ENCODE measurements at places on chromosomes 6 and 20. TPM values are rescaled to one million over a fixed set of nuclear protein-coding genes. Genes with fewer than 3 reads are reported as not detected.

ZSCAN16 gene
- total RNA-seq, result 1.2 TPM

CCM2L gene
- not detected for total RNA-seq

PRIM2 gene
- total RNA-seq, result 15.8 TPM

TRIM15 gene
- not detected for total RNA-seq

PDRG1 gene
- total RNA-seq, result 7.9 TPM

PAX1 gene
- not detected for total RNA-seq

KHDC1 gene
- total RNA-seq, result 2.8 TPM

TRAPPC3L gene
- 0.35 TPM for total RNA-seq

FOXQ1 gene
- total RNA-seq, result not detected

DEFB124 gene
- total RNA-seq, result not detected

CGAS gene
- total RNA-seq, result 1.8 TPM

THEMIS gene
- total RNA-seq, result not detected

TFAP2B gene
- total RNA-seq, result not detected

GRM1 gene
- total RNA-seq, result 0.75 TPM

ANKRD66 gene
- not detected for total RNA-seq

APOBEC2 gene
- 231 TPM for total RNA-seq

POPDC3 gene
- 129 TPM for total RNA-seq

SNAI1 gene
- total RNA-seq, result 0.72 TPM

TFAP2D gene
- total RNA-seq, result not detected

BPI gene
- total RNA-seq, result not detected

DEF6 gene
- total RNA-seq, result not detected

LYRM2 gene
- 44.3 TPM for total RNA-seq

TSBP1 gene
- not detected for total RNA-seq

HDGFL1 gene
- not detected for total RNA-seq

CDS2 gene
- 29.2 TPM for total RNA-seq

TCFL5 gene
- total RNA-seq, result 9.3 TPM

All from myocyte (in vitro differentiated cells).